CD4-positive, alpha-beta T cell treated with Interleukin-1 beta for 1 hour (primary cell): ENCODE measurements at places on chromosomes 13 and 19.
A peak's percentile ranks its signal among the peaks of the same experiment; 100 is the strongest.

DNA sequence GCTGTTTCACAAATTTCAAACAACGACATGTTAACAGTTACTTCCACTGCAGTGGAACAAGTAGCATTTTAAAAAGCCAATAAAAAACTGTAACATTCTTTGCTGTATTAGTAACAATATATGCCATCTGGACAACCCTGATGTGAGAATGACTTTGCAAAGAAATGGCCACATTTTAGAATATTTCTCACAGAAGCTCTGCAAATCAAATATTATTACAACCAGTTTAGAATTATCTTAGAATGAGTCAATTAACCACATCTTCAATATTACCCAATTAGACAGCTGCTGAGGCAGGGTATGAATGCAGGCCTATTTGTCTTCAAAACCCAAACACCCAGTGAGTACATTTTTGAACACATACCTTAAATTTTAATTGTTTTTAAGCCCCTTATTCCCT lies 3.2 kb downstream of the ZNF699 start:
- no peak for DNase-seq

- DNase-seq = no peak
Observed at GRCh38 chr13:83881140-83881684, 1.1 kb downstream of the SLITRK1 start.

DNA sequence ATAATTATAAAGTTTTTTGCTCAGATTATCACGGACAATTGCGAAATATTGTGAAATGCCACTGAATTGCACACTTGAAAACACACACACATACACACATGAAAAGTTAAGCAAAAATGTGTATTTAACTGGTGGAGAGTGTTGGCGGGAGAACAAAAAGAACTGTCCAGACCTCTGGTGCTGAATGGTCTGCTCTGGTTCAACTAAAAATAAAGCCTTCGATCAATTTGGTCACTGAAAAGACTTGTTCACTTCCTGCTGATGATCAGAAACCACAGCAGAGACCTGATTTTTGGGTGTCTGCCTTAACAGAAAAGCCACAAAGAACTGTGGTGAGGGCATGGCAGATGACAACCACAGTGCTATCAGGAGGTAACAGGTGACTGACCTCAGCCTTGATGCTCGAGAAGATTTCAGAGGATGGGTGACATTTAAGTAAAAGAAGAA lies 4.0 kb upstream of the IGFL1 start:
- no peak for DNase-seq

DNA sequence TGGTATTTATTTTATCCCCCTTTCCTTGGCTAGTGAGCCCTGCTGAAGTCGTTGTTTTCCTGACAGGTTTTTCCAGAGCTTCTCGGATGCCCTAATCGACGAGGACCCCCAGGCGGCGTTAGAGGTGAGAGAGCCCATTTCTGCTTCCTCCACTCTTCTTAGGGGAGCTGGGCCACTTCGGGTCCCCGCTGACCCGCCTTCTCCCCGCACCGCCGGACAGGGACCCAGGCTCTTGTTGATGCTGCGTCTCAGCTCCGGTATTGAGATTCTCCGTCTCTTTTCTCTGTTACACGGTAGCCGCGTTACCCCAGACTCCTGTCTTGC lies 306 bp downstream of the SUGT1 start:
- DNase-seq = no peak

GRCh38 chr13:41675306-41675705 lies 218.0 kb downstream of the RGCC start:
- no peak for DNase-seq

DNA sequence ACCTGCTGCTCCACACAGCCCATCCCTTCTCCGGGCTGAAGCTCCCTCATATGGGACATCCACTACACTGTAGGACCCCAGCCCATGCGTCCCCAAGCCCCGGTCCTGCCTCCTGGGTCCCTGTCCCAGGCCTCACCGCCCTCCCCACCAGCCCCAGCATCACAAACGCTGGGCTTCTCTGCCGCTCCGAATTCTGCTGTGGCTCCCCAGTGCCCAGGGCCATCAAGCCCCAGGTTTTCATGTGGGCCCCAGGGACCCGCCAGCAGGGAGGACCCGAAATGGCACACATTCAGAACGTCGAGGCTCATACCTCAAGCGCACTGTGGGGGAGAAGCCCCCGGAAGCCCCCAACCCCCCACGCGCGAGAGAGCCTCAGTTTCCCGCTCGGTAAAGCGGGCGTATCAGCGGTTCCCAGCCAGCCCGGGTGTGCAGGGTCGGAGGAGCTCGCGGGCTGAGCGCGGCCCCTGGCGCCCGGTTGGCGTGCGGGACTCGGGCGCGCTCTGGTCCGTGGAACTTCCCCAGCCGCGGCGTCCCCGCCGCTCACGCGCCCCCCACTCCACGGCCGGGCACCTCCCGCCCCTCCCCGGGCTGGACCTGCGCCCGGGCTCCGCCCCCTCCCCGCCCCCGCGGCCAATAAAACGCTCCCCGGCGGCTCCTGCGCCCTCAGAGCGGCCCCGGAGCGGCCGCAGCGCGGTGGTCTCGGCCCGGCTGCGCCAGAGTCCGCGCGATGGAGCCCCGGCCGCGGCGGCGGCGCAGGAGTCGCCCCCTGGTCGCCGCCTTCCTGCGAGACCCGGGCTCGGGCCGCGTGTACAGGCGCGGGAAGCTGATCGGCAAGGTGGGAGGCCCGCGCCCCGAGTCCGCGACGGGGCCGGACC lies at the start of gene PLK5:
PLK5 (plus strand) TSS at position 666 of the 875 bp plus-strand sequence. CDS start 2,920 bp downstream, outside the sequence.
- no peak for DNase-seq

DNA sequence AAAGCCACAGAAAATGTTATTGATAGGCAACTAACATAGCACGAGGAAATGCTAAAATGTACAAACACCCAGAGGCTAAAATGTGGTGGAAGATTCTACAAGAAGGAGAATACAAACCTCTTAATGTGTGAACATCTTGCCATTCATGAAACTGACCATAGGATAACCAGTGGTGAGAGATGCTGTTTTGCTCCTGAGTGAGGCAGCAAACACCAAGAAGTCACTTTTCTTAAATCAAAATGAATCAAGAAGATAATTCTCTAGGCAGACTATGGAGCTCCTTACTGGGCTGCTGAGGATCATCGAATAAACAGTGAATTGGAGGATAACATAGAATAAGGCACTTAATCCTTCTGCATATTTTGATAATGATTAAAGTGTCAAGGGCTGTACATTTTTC lies 375.4 kb upstream of the SLITRK6 start:
- DNase-seq = no peak

DNA sequence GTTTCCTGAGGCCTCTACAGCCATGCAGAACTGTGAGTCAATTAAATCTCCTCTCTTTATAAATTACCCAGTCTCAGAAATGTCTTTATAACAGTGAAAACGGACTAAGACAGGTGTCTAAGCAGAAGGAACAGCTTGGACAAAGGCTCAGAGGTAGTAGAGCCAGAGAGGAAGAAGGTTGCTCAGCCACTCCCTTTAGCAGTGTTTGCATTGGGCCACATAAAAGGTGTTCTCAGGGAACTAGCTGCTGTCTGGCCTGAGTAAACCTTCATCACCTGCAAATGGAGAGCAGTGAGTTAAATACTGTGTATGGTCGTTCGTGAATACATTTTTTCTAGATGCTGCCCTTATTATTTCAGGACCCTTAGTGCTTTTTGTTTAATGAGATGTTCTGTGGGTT lies 383.4 kb downstream of the EFNB2 start:
- no peak for DNase-seq

DNA sequence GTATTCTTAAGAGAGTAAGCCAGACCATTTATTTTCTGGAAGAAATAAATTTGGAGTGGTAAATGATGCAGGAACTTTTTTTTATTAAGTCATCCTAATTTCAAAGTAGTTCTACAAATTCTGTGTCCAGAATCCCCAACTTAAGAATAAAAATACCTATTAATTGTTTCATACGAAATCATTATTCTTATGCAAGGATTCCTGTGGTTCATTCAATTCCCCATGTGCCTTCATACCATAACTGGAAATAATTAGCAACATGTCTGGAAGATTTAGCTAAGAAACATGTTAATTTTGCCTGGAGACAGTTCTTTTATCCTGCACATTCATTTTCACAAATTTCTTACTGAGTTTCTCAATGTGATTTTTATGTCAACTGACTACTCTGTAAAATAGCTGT lies 408.6 kb downstream of the PCDH9 start:
- no peak for DNase-seq

- peak; percentile 17 for DNase-seq
Observed at GRCh38 chr13:91722267-91722884, 324.0 kb downstream of the GPC5 start.

GRCh38 chr19:18687740-18688465 lies 4.4 kb downstream of the CRTC1 start:
- no peak for DNase-seq

DNA sequence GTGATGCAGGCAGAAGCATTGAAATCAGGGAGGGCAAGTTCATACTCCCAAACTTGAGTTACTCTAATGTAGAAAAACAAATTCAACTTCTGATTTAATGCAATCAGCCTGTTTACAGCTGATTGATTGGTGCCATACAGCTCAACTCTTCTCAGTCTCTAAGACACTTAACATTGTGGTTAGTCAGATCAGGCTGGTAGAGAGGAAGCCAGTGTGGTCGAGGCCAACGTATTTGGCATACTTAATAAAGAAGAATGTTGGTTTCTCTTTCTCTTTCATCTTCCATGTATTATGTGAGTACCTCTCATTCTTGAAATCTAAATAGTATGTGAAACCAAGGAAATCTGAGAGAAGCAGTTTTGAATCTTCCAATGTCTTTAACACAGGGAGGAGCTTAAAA lies 255.0 kb upstream of the SLITRK1 start:
- peak; percentile 77 for DNase-seq

GRCh38 chr19:10116085-10116865 lies 3.4 kb downstream of the EIF3G start:
- DNase-seq = no peak

DNA sequence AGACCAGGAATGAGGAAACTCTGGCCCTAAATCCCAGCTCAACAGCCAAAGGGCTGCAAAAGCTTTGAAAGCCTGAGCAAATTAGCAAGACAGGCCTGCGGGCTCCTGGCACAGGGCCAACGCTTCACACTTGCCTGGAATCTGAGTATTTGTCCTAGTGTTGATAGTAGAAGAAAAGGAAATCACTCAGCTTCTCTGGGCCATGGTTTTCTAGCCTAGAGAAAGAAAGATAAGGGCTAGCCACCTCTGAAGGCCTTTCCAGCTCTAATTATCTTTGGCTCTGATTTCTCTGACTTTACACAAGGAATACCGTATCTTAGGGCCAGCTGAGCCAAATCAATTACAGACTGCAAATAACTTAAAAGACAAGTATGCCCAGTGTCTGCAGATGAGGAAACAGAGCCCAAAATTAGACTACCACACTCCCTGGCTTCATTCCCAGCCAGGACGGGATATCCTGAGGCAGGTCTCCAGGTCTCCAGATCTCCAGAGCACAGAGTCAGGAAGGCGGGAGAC lies 69.6 kb downstream of the STK24 start:
- no peak for DNase-seq

DNA sequence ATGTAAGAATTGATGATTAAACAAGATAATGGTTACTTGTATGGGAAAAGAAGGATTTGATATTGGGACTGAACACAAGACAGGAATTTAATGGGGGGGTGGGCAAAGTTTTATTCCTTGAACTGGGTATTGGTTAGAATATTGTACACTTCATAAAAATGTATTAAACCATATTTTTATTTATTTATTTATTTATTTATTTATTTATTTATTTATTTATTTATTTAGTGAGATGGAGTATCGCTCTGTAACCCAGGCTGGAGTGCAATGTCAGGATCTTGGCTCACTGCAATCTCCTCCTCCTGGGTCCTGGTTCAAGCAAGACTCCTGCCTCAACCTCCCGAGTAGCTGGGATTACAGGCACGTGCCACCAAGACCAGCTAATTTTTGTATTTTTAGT lies 287.1 kb upstream of the SLITRK5 start:
- DNase-seq = no peak

DNA sequence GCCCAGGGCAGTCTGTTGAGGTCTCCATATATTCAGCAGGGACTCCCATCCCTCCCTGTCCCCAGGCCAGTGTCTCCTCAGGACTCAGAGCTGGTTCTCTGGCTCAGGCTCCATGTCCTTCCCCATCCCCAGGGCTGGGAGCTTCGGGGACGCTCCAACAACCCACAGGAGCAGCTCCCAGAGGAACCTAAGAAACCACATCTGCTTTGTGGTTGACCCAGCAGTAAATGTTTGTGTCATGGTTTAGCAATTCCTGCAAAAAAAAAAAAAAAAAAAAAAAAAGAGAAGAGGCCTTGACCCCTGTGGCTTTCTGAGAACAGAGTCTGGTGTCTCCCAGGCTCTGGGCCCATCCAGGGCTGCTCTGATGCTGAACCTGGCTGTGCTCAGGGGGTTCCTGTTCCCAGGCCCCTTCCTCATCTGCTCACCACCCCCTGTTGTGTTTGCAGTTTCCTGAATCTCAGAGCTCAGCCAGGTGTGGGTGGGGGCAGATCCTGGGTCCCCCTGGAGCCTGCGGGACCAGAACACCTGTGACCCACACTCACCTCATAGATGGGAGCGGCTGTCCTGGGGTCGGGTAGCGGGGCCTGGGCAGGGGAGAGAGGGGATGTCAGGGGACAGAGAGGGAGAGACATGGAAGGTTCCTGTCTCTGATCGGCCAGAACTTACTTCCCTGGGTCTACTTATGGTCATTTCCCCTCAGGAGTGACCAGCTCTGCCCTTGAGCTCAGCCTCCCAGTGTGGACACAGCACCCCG lies 25.2 kb upstream of the CEACAM1 start:
- peak; percentile 19 for DNase-seq

DNA sequence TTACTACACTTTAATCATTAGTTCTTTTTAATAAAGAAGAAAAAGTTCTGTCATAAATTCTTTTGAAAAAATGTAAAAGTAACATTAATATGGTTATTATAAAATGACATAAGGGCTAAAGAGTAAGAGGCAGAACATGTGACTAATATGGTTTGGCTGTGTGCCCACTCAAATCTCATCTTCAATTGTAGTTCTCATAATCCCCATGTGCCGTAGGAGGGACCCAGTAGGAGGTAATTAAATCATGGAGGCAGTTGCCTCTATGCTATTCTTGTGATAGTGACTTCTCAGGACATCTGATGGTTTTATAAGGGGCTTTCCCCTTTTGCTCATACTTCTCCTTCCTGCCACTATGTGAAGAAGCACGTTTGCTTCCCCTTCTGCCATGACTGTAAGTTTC lies 104.5 kb downstream of the UGGT2 start:
- no peak for DNase-seq

- no peak for DNase-seq
Observed at GRCh38 chr13:106034201-106034600, 501.3 kb downstream of the EFNB2 start.
